ENCODE measurements at places on chromosomes 6 and 20.

DNA sequence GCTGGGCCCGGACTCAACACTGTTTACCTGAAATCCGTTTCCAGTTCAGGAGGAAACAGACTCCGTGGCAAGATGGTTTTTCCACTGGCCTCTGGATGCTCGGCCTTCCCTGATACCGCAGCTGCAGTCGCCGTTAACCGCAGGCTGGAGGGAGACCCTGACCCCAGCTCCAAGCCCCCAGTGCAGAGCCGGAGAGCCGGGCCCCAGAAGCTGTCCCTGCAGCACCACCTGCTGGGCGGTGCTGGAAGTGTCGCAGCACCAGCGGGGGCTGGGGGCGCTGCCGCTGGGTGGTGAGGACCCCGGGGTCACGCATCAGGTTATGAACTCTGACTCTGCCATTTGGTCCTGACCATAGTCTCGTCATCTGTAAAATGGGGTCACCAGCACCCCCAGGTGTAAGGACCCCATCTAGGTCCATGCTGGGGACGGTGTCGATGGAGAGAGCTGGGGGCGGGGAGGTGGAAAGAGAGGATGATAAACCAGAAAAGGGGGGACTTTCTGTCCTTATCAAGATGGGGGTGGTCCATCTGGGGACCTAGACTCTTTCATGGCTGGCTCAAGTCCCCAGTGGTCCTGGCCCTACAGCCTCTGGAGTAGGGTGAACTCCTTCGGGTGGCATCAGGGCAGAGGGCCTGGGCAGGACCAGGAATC, 20.8 kb upstream of the CHRNA4 start:
- no peak for DNase-seq

DNA sequence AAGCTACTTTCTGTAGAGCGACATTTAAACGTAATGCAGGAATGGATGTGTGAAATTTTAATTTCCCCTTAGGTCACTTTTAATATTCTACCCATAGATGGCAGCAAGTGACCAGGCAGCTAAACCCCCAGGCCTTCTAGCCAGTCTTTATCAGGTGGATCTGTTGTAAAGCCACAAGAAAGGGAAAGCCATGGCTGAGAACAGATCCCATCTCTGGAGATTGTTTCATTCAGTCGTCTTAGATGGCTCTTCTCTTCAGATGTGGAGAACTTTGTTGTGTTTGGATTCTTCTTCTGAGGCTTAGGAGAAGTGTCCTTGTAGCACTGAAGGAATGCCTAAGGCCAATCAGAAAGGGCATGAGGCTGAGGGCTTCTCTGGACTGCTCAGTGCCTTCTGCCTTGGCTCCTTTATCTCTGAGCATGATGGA, 15.8 kb upstream of the RNF182 start:
- DNase-seq: no peak

GRCh38 chr20:23225407-23226060, 125.1 kb upstream of the NXT1 start:
- no peak for DNase-seq

DNA sequence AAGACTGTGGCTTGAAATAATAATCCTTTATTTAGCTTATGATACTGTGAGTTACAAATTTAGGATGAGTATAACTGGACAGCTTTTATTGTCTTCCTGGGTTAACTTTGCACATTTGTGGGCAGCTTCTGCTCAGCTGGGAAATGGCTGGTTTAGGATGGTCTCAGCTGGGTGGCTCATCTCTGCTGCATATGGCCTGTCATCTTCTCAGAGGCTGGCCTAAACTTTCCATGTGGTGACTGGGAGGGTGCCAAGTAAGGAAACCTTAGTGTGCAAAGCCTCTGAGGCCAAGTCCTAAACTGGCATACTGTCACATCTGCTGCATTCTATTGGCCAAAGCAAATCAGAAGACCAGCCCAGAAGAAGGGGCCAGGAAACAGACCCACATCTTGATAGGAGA, 40.2 kb downstream of the BTBD3 start:
- no peak for DNase-seq

- no peak for DNase-seq
Observed at GRCh38 chr6:149969635-149970034, 5.9 kb downstream of the ULBP1 start.

DNA sequence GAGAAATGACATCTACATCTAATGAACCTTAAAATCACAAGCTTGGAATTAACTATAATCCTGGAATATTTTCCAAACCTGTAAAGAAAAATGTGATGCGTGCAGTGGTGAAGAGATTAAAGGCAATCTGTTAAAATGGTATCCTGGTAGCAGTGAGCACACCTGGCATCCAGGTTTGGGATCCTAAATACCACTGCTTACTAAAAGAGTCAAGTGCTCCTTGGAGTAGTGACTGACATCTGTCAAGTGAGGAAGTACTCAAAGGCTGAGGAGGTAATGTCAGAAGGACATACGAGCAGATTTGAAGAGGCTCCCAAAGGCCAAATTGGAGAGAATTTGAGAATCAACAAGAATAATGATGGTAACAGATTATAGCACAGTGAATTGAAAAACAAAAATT, 32.8 kb downstream of the PCMT1 start:
- DNase-seq: no peak

GRCh38 chr6:37821446-37821845, 1.9 kb downstream of the ZFAND3 start:
- no peak for DNase-seq

DNA sequence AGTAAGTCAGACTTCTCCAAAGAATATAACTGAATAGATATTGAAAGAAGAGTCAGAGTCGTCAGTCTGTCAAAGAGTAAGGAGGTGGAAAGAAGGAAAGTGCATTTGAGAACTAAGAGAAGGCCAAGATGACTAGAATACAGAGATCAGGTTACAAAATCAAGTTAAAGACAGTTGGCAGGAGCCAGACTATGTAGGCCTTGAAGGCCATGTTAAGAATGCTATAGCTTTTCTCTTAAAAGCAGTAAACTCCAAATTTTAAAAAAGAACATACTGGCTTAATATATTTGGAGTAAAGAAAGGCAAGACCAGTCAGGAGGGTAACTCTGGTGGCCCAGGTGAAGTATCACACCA, 68.8 kb downstream of the IBTK start:
- no peak for DNase-seq

- DNase-seq: no peak
Observed at GRCh38 chr6:122890250-122890649, 101.2 kb downstream of the SMPDL3A start.

GRCh38 chr6:122734529-122735395, 44.8 kb upstream of the FABP7 start:
- no peak for DNase-seq

DNA sequence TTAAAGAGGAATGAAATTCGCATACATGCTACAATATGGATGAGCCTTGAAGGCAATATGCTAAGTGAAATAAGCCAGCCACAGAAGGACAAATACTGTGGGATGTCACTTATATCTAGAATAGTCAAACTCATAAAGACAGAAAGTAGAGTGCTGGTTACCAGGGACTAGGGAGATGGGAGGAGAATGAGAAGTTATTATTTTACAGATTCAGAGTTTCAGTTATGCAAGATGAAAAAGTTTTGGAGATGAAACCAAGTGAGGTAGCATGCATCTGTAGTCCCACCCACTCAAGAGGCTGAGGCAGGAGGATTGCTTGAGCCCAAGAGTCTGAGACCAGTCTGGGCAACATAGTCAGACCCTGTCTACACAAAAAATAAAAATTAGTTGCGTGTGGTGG, 82.5 kb upstream of the ARID1B start:
- no peak for DNase-seq

GRCh38 chr20:63006540-63007359, at the start of gene BHLHE23:
Gene BHLHE23, minus strand, starts transcription at chr20:63006964. Its CDS starts 190 bp downstream, at chr20:63006774.
- no peak for DNase-seq

- DNase-seq: no peak
Observed at GRCh38 chr6:30985490-30985889, 2.0 kb downstream of the MUC21 start.

DNA sequence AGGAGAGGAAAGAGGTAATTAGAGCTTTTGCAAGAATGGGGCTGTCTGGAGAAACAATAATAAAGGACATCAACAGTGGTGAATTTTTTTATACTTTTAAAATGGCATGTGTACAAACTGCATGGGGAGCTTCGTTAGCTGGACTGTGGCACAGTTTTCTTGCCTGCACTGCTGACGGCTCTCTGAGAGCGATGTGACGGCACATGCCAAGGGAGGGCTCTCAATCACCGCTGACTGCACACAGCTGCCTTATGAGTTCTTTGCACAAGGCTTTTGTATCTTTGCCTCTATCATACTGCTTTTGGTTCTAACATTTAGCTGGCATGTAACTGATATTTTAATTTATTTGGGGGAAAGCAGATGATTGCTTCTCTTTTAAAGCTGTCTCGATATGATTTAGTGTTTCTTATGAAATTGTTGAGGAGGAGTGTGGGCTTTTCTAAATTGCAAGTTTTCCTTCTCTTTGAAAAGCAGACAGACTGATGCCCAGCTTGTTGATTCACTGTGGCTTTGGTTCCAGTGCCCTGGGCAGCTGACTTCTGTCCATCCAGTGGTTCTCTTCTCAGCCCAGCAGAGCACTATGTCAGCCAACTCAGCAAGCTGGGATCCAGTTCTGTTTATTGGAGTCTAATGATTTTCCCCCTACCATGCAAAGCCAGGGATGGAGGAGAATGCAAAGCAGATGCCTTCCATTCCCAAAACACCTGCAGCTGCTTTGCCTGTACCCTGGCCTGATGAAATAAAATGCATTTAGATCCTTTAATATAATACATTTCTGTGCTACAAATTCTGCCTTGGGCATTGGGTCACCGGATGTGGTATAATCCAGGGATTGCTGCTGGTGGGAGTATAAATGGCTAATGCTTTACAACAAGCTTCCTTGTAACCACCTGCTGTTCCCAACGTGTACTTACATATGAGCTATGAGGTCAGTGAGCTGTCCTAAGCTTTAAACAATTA, 323.9 kb downstream of the ZFAND3 start:
- no peak for DNase-seq

DNA sequence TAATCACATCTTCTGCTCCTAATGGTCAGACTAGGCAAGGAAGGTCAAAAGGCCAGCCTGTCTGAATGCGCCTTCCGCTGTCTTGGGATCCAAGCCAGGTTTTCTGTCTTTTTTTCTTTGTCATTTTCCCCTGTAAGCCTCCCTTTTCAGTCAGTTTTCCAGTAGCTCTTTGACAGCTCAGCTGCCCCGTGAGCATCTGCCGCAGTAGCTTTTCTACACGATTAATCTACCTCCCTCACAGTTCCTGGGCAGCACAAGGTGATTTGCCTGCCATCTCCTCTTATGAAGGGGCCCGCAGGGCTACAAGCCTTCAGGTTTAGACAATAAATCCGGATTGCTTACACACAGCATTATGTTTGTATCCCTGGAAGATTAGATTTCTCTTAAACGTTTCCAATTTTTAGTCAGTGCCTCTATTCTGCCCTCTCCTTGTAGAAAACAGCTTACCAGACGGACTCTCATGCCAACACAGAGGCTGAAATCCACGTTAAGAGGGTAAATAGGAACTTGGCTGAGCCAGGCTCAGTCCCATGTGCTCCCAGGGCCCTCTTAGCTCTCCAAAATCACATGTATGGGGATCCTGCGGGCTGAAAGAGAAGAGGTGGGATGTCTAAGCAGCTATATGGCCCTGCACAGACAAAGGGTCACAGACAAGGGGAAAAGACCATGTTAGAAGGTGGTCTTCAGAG, 77.2 kb downstream of the LY86 start:
- DNase-seq: no peak

DNA sequence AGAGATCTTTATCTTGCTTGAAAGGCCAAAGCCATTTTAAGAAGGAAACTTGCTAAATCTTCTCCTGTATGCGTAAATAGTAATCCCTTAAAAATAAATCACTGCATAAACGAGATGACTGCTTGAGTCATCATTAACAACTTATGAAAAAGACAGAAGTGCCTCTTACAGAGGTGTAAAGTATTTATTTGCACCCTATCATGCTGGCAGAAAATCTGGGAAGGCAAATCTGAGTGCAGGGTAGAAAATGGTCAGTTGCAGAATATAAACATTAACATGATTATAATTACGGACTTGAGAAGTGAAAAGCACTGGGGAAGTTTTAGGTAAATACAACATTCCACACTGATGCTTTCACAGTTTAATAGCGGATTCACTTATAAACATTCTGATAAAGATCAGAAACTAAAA, 67.5 kb upstream of the FBXO30 start:
- no peak for DNase-seq

DNA sequence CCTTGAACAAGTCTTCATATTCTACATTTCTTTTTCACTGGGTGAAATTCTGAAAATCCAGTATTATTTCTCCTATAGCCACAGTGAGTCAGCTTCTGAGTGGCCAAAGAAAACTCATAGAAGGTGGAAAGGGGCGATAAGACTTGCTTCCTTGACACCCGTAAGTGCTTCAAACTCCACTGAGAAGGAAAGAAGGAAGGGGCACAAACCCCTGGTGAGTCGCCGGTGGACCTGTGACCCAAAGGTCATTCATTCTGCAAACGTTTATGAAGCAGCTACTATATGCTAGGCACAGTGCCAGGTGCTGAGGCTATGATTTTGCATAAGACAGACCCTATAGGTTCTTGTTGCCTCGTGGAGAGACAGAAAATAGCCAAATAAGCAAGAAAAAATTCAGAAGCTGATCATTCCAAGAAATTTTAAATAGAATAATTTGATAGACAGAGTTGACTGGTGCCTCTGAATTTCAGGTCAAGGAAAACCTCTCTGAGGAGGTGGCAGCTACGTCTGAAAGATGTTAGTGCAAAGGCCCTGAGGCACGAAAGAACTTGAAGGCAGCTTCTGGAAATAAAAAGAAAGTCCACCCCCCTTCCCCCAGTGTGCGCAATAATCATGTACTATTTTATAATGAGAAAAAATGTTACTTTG, 118.2 kb downstream of the CD24 start:
- DNase-seq: no peak

DNA sequence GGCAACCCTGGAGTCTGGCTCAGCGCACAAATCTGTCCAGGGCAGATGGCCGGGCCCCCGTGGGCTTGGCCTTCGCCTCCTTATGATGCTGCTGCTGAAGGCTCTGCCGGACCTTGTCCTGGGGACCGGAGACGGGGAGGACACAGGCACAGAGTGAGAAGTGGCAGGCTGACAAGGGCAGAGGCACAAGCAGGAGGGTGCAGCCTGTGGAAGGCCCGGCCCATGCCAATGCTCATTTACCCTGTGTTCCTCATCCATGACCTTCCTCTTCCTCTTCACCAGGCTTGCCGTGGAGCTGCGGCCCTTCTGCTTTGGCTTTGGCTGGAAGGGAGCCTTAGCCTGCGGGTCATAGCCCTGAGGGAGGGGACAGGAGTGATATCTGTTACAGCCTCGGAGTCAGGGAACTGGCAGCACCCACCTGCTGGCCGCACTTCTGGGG, 2.4 kb downstream of the B3GALT4 start:
- DNase-seq: no peak

DNA sequence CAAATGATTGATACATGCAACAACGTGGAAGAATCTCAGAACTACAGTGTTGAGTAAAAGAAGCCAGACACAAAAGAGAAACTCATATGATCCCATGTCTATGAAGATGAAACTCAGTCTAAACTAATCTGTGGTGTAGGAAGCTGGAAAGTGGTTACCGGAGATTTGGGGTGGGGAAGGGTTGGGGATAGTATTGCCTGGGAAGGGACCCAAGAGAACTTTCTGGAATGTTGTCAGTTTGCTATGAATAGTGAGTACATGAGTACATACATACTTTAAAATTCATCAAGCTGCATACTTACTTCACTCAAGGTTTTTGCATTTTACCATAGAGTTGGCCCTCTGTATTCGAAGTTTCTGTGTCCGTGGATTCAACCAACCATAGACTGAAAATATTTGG, 106.0 kb downstream of the SAMD5 start:
- DNase-seq: no peak

- DNase-seq: no peak
Observed at GRCh38 chr6:5984150-5985089, 22.3 kb downstream of the NRN1 start.

All from iPS DF 19.7 (cell line).